Stimulated activated naive CD8-positive, alpha-beta T cell treated with anti-CD3 and anti-CD28 coated beads, Interleukin-15, Interleukin-2, amounts not matched to agents 100 U/mL and 50 U/mL, for 24 hours (primary cell): ENCODE measurements at places on chromosomes 2 and 18.

DNA sequence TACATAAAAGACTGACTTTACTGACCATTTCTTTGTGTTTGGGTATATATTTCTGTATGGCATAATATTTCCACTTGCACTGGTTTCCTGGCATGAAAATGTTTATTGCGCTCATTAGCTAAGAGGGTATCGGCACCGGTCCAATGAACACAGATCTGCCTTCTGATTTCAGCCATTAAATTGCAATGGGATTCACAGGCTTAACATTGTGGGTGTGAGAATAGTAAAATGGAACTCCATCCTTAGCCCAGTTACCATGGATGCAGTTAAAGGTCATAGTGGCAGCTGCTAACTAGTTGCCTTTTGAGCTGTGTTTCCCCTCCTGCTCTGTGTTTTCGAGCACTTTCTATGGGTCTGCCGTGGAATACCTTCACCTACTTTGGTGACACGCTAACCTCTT, 352.6 kb upstream of the POU3F3 start:
- DNase-seq, result no peak

DNA sequence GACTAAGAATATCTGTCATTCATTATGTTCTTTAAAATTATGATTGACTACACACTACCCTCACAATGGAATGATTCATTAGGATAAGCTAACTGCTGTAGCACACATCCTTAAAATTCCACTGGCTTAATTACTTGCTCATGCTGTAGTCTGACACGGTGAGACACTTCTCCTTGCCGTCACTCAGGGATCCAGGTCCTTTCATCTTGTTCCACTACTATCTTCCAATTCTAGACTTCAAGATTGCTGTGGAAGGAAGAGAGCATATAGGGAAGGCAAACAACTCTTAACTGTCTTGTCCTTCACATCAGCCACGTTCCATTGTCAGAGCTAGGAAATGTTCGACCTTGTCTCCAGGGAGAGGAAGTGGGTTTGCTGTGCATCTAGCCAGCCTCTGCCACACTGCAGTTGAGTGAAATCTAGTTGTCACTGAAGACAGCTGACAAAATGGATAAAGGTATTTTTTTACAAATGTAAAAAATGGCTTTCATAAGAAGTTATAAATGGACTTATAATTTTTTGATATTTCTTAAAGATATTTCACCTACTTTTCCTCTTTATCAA, 30.1 kb downstream of the GREB1L start:
- no peak for DNase-seq

- DNase-seq, result no peak
Measured at GRCh38 chr2:29425866-29426265, 310.7 kb downstream of the CLIP4 start.

DNA sequence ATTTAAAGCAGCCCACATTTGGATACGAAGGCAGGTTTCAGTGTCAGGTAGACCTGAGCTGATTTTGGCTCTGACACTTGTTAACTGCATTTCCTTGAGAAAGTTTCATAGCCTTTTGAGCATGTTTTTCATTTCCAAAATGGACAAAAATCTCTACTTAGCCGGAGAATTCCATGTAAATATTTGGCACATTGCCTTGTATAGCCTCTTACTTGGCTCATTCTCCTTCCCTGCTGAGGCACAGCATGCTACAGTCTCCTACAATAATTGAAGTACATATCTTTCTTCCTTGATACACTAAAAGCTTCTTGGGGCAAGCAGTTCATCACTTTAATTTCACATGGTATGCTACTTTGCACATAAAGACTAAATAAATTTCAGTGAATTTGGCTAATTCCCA, 772.2 kb upstream of the CHAC2 start:
- no peak for DNase-seq

DNA sequence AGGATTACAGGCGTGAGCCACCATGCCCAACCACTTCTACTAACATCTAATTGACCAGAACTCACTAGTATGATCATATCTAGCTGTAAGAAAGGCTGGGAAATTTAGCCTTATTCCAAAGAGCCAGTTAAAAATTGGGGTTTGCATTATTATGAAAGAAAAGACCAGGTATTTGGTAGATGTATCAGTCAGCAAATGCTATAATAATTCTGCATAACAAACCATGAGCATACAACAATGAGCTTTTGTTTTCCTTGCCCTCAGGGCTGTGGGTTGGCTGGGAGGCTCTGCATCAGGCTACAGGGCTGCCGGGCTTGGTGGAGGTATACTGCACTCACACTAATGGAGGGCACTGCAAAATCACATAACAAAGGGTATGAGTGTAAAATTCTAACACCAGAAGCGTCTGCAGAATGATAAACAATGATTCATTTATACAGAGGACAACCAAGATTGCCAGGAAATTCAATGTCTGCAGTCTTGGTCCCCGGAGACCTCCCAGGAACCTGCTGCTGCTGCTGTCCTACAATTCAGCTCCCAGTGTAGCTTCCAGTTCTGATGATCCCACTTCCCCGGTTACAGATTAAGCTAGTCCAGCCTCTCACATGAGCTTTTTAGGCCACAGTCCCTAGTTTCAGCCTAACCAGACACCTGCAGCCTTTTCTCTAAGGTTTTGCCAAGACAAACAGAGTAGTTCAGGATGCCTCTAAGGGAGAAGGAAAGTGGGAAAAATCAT, 32.2 kb upstream of the ST3GAL5 start:
- DNase-seq, result no peak

- no peak for DNase-seq
Measured at GRCh38 chr2:2587354-2587753, 256.3 kb upstream of the MYT1L start.

DNA sequence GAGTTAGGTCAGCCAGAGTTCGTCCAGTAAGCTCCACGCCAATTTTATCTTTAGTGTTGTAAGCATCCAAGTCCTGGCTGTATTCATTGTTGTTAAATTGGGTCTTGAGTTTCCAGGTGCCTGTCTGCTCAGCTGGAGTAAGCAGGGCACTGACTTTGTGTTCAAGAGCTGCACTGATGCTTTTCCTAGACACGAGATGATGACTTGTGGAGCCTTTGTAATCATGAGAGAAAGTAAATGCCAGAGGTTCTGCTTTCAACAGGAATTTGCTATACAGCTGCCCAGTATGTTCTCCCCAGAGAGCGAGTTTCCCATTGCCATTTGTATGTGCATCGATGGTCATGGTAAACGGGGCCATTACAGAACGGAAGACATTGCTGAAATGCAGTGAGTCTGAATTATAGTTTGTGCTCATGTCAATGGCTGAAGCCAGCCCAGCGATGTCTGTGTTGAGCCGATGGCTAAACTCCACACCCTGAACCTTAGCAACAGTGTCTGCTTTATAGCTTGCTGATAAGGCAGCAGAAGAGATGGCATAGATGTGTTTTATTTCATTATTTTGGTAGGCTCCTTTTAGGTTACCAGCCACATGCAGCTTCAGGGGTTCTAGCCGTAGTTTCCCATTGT, 32.9 kb downstream of the APOB start:
- no peak for DNase-seq

- DNase-seq, result no peak
Measured at GRCh38 chr2:69099541-69099940, 86.6 kb downstream of the ANTXR1 start.

DNA sequence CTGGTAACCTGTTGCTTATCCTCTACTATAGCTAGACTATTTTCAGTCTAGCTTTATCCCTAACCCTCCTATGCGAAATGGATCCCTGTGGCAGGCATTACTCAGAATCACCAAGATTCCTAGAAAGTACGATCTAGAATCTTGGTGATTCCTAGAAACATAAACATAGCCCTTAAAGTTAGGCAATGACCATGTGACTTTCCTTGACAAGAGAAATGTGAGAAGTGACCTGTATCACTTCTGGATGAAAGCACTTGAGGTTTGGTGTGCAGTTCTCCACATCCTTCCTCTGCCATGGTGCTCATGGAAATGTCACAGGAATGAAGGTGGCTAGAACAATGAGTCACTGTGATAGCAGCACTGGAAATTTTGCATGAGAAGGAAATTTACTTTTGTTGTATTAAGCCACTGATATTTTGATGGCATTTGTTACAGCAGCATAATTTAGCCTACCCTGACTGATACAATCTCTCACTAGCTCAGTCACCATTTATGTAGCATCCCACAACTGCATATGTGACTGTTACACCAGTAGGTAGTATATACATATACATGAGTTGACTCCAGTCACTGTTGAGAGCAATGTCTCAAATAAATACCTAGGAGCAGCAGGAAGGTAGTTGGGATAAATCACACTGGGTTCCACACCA, 68.3 kb upstream of the MAPRE2 start:
- DNase-seq, result no peak

DNA sequence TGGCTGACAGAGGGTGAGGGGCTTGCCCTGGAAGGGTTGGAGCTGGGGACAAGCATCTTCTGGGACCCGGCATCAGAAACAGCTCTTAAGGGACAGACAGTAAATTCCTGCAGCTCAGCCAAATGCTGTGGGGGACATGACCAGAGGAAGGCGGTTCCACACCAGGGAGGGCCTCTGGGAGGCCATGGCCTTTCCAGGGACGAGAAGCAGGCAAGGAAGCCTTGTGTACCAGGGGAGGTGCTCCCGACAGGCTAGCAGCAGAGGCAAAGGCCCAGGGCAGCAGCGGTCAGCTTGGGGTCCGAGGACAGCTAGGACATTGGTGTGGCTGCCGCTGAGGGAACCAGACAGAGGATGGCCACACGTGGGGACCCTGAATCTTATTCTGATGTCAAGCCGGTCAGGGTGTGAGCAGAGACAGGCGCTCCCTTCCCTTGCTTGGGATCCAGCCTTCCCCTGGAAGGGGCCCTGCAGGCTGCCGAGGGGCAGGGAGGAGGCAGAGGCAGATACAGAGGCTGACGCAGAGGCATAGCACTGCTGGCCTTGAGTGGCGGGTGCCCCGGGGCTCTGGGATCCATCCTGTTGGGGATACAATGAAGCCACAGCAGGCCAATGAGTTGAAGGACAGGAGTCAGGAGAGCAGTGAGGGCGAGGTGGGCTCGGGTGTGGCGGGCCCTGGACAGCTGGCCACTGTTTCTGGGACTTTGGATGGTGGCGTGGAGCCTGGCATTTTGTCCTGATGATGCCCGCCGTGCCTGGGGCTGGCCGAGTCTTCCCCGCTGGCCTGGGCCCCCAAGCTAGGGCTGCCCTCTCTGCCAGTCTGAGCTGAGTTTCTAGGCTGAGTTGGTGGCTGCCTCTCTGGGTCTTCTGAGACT, 64.1 kb upstream of the GPC1 start:
- no peak for DNase-seq

DNA sequence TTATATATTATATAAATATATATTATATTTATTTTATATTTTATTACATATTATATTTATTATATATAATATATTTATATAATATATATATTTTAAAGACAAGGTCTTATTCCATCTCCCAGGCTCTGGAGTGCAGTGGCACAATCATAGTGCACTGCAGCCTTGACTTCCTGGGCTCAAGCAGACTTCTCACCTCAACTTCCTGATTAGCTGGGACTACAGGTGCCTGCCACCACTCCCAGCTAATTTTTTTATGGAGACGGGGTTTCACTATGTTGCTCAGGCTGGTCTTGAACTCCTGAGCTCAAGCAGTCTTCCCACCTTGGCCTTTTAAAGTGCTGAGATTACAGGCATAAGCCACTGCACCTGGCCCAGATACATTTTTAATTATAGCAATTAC, 110.0 kb downstream of the PHLPP1 start:
- DNase-seq, result no peak

DNA sequence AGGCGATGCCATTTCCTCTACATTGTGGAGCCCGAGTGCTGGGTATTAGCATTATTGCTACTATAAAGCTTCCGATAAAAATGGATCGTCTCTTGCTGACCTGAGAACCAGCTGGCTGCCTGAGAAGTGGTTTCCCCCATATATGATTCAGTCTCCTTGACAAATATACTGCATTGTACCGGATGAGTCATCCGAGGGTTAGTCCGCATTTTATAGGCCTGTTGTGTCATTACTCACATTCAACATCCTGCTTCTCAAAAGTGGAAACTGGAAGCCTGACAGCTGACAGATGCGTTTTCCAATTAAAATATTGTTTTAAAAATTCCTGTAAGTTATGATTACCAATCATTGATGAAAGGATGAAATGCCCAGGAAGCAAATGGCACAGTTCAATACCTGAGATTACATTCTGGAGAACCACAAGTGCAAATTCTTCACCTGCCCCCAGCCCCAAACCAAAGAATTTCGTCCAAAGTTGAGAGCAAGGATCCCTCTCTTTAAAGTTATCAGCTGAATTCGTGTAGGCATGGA, 65.7 kb downstream of the SPRED2 start:
- DNase-seq, result peak; percentile 34

DNA sequence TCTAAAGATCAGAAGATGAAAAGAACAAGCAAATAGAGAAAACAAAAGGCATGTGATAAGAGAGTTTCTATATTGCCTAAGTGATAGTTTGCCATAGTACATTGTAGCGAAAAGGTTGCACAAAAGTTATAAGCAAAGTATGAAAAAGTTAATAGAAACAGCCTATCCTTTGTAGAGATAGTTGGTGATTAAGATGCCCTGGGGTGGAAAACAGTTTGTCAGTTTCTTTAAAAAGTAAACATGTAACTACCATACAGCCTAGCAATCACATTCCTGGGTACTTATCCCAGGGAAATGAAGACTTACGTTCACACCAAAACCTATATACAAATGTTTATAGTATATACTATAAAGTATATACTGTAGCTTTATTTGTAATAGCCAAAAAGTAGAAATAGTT, 16.9 kb upstream of the DAPL1 start:
- no peak for DNase-seq

DNA sequence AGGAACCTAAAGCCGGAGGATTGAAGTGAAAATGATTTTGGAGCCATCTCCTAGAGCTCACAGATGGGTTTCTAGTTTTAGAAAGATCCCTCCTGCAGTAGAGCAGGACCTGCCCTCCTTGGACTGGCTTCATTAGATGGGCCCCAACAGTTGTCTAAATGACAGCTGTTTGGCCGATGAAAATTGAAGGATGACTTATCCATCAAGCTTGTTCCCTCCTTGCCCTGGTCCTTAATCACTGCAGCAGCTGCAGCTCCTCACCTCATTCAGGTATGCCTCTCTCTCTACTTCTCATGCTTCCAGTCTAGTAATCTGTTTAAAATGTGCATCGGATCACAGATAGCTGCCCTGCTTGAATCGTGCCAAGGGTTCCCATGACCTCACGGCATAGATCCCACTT, 677.6 kb downstream of the BCL11A start:
- DNase-seq, result no peak

DNA sequence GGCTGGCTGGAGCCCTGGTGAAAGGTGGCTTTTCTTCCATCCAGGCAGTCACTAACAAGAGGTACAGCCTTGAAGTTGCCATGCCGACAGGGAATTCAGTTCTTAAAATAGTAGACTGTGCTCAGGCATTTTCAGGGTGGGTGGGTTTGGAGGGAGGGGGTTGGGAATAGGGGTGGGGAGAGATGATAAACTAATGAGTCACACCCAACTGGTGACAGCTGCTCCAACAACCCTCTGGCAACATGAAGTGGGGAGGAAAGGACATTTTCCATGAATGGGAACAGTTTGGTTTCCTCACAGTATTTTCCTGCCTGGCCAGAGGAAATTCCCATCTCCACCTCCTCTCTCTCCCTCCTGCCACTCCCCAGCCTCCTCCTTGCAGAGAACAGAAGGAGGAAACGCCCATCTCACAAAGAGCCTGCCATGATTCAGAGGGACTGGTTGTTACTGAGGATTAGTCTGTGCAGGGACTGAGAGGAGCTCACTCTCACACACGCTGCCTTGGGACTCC, 113.0 kb upstream of the SLC1A4 start:
- DNase-seq, result no peak

- DNase-seq, result no peak
Measured at GRCh38 chr2:237194081-237194480, 108.4 kb downstream of the COPS8 start.
